ENCODE measurements at places on chromosomes 12 and 14. TPM values are rescaled to one million over a fixed set of nuclear protein-coding genes. Genes with fewer than 3 reads are reported as not detected.

Gene RPGRIP1
- polyA plus RNA-seq = 0.44 TPM

- H3K27ac ChIP-seq = no peak overlapping the region
- H3K4me3 ChIP-seq = no peak overlapping the region
- no peak for DNase-seq
- no peaks in the 10 kb centered on the region for H3K4me1 ChIP-seq
- no peaks in the 10 kb centered on the region for H3K36me3 ChIP-seq
- no peaks in the 10 kb centered on the region for H3K27me3 ChIP-seq
Measured at GRCh38 chr14:51328064-51328771, 88.2 kb downstream of the TMX1 start.

GRCh38 chr12:115017346-115017745, 333.4 kb upstream of the TBX3 start:
- DNase-seq = no peak
- H3K27me3 ChIP-seq = no peaks in the 10 kb centered on the region
- H3K4me1 ChIP-seq = no peaks in the 10 kb centered on the region

GRCh38 chr12:738712-739111, 13.7 kb upstream of the WNK1 start:
- H3K27me3 ChIP-seq = no peaks in the 10 kb centered on the region
- H3K4me1 ChIP-seq = peaks cover 2% of the 10 kb centered on the region
- no peaks in the 10 kb centered on the region for H3K36me3 ChIP-seq
- H3K27ac ChIP-seq = no peak overlapping the region

Measured in small intestine (tissue), 16 donors.